ENCODE measurements at places on chromosomes 2 and 18.

- no peak for DNase-seq
Observed at GRCh38 chr2:181070119-181070835, 89.9 kb downstream of the UBE2E3 start.

DNA sequence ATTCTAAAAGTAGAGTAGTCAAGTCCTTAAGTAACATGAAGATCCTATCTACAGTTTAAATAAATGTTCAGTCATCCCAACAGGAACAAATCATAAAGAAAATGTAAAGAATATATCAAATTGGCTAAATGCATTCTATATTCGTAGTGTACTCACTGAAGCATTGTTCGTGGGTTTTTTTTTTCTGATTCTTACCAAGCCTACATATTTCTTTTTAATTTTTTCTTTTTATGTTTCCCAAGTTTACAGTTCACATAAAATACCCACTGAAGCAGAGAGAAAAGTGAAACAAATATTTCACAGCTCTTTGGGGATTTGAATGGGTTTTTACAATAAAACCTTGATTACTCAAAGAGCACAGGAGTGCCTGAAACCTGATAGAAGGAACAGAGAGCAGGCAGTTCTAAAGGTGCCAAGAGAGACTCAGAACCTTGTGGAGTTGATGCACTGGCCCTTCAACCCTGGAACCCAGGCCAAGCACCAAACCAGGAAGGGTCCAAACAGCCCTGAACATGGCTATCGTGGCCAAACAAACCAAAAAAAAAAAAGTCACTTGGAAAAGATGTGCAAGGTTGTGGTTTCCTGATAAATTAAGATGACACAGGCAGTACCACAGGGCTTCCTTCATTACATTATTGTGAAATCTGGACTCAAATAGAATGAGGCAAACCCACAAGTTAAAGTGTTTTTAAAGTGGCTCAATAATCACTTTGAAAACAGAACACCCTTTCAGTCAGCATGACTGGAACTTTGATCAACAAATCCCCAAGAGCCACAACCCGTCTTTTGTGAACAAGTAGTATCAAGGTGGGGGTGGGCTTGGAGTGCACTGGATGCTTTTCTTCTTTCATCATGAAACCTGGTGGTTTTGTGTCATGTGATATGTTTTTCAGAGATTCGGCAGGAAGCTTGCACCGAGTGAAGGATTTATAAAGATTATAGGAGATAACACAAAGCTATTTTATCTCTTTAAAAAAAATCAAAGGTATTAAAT, 245.0 kb upstream of the FN1 start:
- DNase-seq, result peak; percentile 2

- DNase-seq, result no peak
Observed at GRCh38 chr2:215368493-215368809, 56.6 kb downstream of the ATIC start.

- DNase-seq, result no peak
Observed at GRCh38 chr2:177550264-177551200, 158.0 kb downstream of the AGPS start.

DNA sequence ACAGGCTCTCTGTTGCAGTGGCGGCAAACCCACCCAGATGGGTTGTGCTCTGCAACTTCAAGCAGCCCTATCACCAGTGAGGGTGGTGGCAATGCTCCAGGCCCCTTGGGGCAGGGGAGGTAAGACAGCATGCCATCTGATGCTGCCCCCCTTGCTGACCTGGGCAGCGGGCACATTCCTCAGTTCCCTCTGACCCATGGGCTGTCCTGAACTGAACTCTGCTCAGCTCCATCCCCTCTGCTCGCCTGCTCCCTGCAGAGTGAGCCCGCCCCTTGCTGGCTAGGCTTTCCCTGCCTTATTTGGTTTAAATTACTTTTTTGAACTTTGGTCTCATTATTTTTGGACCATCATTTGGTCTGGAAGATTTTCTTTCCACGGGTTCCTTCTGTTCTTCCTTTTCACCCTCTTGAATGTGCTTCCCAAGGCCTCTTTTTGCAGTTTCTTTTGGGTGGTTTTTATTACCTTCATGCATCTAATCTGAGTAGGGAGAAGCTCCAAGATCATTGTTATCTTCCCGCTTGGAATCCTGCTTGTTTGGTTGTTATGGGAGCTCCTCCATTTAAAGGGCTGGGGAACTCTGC, 565.4 kb downstream of the TNS1 start:
- DNase-seq, result no peak

DNA sequence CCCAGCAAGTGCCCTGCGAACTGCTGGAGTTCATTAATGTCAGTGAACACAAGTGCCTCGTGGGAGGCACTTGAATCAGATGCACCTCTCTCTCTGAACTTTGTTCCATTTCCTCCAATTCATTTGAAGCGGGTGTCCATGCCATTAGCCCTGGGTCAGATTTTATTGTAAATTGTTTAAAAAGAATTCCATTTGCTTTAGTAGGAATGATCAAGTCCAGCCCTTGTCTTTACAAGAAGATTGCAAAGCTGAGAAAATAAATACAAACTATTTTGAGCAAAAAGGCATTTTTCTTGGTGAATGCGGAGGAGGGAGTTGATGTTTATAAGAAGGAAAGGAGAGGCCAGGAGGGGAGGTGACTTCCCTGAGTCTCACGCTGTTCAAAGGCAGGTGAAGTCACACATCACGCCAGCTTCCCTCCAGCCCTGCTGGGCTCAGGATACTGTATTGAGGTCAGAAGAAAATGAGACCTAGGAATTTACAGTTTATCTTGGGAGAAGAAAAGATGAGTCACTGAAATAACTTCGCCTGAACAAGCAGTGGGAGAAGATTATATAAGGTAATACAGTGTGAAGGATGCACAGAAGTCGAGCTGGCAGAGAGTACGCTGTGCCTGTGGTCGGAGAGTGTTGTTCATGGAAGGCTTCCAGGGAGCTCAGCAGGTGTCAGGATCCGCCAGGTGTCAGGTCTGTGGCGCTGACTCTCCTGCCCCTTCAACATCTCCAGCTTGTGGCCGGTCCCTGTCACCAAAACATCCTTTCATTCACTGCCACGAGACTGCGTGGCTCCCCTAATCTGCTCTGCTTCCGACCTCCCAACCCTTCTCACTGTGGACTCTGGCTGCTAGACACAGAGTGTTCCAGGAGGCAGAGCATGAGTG, 36.5 kb downstream of the EFR3B start:
- DNase-seq, result no peak

GRCh38 chr2:103873716-103874351, 980.1 kb upstream of the POU3F3 start:
- no peak for DNase-seq

DNA sequence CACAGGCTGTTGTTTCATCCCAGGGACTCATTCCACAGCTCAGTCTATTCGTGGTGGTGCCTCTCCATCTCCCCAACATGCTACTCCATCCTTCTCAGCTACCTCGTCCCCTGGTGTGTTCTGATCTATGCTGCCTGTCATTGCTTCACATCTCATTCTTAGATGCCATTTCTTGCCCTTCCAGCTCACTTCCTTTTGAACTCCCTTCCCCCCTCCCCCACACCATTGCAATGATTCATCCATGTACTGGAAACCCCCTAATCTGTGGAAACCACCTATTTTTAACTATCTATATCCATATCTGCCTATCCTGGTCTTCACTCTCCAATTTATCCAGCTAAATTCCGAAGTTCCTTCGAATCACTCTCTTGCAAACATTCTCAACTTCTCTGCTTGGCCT, 65.7 kb upstream of the PARD3B start:
- DNase-seq, result no peak

DNA sequence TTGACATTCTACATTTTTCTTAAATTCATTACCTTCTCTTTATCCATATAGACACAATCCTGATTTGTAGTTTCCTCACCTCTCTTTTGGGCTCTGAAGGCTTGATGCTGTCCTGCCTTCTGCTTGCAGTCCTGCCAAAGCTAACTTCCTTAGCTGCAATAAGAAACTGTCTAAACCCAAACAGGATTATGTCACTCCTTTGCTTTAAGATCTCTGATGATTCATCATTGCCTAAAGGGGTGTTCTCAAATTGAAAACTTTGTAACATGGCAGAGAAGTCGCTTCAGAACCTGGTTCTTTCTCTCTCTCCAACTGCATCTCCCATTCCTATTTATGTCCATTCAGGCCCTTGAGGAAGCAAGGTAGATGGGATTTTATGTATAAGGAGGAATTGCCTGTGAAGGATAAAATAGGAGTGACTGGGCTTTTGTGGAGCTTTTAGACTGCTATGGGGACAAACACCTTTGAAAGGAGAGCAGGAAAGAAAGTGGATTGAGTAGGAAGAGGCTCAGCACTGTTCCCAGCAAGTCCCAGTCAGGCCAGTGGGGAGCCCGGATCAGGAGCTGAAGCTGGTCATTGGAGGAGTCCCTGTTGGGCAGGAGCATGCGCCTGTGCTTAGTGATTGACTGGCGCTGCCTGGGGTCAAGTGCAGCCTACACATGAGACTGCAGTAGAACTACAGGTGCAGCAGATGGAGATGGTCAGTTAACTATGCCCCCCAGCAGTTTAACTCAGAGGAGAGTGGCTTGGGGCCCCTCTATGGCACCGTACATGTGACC, 390.6 kb downstream of the CTNNA2 start:
- DNase-seq, result no peak

DNA sequence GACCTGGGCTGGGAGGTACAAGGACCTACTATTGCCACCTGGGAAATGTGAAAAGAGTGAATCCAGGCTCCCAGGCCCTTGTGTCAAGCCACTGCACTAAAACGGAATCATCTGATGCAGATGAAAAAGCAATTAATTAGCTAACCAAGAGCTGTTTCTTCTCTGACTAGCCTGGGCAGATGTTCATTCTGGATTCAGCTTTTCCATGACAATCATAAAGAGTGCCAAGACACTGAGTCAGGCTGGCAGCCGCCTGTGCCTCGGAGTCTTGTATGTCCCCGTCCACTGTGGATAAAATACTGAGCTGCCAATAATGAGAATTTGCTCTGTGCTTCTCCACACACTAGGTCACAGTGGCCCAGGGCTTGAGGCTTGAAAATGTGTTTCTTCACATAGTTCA, 21.7 kb upstream of the LCLAT1 start:
- DNase-seq, result no peak

DNA sequence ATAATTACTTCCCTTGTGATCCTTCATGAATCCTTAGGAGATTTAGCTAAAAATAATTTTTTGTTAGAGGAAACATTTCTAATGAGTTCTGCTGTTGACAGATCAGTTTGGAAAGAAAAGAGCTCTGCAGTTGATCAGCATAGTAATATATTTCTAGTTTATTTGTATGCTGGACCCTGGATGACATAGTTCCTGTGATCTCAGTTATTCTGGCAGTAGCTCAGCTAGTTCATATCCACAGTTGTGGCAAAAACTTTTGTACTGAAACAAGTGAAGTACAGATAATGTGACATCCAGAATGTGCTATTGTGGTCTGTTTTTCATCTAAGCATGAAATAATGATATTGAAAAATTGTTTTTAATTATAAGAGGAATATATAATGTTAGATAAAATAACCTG, 33.7 kb downstream of the ABI2 start:
- DNase-seq, result no peak

- no peak for DNase-seq
Observed at GRCh38 chr2:64524604-64525316, 632 bp downstream of the AFTPH start.

- no peak for DNase-seq
Observed at GRCh38 chr18:77811503-77811902, 561.9 kb downstream of the GALR1 start.

GRCh38 chr2:207143215-207144172, 22.3 kb downstream of the KLF7 start:
- DNase-seq, result no peak

DNA sequence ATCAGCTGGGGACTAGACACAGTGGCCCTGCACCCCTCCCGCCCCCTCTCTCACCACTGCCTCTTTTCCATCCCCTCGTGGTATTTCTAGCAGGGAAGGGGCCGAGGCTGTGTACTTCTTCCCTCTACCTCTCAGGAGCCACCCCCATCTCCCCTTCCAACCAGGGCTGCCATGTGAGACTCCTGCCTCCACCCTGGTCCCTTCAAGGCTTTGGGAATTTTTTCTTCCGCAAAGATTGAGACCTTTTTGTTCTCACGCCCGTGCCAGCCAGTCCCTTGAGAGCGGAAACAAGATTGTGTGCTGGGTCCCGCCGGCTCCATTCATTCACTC, 39.1 kb downstream of the LPIN1 start:
- DNase-seq, result no peak

DNA sequence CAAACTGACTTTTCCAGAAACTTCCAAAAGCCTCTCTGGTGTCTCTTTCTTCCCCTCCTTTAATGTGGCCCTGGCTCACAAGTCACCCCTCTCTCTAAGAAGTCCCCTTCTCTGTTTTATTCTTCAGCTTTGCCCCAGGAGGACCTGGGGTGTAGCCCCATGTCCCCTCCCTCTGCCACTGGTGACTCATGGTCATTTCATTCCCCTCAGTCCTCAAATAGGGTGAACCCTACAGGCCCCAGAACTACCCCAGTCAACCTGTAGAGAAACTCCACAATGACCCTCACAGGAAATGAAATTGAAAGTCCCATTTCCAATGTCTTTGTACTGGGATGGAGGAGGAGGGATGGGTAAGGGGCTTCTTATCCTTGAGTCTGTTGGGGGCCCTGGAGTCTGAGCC, 6.2 kb upstream of the SPEG start:
- DNase-seq, result no peak

GRCh38 chr2:148642891-148643416, 1.6 kb upstream of the EPC2 start:
- no peak for DNase-seq

DNA sequence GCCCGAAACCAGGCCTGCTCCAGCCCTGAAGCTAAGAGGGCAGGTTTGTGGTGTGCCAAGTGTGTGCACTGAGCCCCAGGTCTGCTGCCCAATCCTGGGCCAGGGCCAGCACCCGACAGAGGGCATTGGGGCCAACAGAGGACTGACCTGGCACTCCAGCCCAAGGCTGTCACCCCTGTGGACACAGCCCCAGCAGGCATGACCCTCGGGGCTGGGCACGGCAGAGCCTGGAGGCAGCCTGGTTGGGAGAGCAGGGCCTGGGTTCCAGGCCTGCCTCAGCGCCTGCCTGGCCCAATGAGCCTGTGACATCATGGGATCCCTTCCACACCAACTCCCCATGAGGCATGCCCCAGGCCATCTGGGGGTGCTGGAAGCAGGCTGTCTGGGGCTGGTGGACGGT, 10.8 kb upstream of the SNED1 start:
- no peak for DNase-seq

DNA sequence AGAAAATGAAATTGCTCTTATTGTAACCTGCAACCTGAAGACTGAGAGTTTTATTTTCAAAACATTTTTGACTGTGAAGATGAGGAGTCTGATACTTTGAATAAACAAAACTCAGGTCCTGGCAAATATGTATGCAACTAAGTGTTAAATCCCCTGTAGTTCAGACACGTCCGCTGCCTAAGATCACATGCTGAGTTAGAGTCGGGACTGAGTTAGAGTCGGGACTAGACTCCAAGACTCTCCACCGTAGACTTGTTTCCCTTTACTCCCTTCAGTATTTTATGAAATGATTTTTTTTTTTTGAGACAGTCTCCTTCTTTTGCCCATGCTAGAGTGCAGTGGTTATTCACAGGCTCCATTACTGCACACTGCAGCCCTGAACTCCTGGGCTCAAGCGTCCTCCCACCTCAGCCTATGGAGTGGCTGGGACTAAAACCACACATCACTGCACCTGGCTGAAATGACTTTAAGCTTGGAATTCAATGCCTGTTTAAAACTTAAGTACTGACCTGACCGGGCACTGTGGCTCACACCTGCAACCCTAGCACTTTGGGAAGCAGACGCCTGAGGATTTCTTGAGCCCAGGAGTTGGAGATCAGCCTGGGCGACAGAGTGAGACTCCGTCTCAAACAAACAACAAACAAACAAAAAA, 28.0 kb upstream of the PMAIP1 start:
- no peak for DNase-seq
